ENCODE measurements at places on chromosomes 3 and 15. TPM values are rescaled to one million over a fixed set of nuclear protein-coding genes. Genes with fewer than 3 reads are reported as not detected.

RASA2 gene
- 32.1 TPM for total RNA-seq

HSPBAP1 gene
- total RNA-seq = not detected

IL12A gene
- not detected for total RNA-seq

XCR1 gene
- under 0.01 TPM for total RNA-seq

MKRN3 gene
- not detected for total RNA-seq

Measured in stomach (tissue), 19 donors.